ENCODE measurements at places on chromosomes 7 and 10. TPM values are rescaled to one million over a fixed set of nuclear protein-coding genes. Genes with fewer than 3 reads are reported as not detected.

Gene ABCB1
- total RNA-seq, result 0.86 TPM

GRCh38 chr10:24463611-24464426, 254.9 kb downstream of the KIAA1217 start:
- no peak for DNase-seq

Gene PAX4
- total RNA-seq, result not detected

- DNase-seq, result no peak
Measured at GRCh38 chr10:128898133-128898915, 568.7 kb upstream of the MGMT start.

DNA sequence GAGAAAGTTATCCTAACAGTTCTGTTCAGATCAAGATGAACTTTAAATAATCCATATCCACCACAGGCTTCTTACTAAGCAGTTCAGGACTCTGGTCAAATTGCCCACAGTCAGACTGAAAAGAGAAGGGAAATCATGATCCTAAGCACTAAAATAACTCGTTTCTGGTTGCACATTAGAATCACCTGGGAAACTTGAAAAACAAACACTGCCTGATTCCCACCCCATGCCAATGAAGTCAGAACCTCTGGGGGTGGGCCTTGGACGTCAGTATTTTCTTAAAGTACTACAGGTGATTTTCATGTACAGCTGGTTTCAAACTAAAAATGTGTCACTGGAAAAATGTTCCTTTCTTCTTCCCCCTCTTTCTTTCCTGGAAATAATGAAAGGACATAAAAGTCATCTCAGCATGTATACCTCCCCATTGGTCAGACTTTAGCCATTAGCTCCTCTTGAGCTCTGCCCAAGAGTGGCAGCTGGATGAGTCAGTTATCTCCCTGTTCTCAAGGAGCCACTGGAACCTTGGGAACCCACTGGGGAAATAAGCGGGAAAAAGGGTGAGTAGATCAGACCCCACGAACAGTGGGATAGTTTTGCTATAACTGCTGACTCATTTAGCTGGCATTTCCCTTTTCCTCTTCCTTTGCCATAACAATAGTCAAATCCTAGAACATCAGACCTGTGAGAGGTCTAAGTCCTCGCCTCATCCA, 75.3 kb upstream of the IL6 start:
- DNase-seq, result no peak

Gene LEP
- not detected for total RNA-seq

DNA sequence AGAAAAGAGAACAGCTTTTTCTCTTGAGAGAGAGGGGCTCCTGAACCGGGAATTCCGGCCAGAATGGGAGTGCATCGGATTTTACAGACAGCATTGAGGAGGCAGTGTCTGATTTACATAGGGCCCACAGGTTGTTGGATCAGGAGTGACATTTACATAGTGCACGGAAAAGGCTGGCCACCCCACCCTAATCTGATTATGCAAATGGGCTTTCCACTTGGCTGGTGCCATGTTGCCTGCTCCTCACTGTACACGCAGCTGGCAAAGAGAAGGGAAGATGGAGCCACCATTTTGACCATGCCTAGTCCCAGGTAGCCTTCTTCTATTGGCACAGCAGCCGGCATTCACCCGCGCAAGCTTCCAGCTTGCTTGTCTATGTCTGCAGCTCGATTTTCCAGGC, 77.5 kb upstream of the FAM171A1 start:
- no peak for DNase-seq
